ENCODE measurements at places on chromosomes 12 and 14.
A peak's percentile ranks its signal among the peaks of the same experiment; 100 is the strongest.

- peak; percentile 44 for DNase-seq
These were observed 64.9 kb upstream of the GALNT9 start for GRCh38 chr12:132393991-132394949.

GRCh38 chr12:49649445-49649844, 26.1 kb downstream of the PRPF40B start:
- DNase-seq, result no peak

DNA sequence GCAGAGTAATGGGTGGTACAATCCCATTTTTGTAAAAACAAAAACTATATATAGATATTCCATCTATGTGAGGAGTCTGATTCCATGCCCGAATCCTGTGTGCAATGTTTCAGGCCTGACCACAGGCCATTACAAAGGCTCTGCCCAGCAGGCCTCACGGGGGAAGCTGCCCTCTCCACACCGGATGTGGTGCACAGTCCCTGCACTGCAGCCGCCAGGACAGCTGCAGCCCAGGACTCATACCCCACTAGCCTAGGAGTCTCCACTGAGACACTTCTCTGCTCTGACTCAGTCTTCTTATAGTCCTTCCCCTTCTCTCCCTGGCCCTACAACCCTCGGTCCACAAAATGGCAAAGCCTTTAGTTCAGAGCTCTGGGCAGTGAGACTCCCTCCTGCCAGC, 190.4 kb downstream of the PPM1H start:
- DNase-seq, result no peak

DNA sequence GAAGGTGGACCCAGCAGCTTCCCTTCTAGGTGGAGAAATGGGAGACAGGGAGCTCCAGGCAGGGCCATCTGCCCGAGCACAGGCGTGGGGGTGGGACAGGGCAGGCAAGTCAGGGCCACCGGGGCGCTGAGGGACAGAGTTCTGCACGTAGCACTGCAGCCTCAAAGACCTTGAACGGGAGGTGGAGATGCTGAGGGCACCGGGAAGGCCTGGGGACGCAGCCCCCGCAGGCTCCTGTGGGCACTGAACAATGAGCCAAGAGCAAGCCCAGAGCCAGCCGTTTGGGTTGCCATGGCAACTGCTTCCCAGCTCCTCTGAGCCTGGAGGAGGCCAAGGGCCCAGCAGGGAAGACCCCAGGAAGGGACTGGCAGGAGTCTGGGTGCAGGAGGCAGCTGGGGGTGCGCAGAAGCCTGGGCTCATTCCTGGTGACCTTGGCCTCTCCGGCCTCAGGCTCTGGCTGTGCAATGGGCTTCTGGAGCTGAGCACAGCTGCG, 3.4 kb downstream of the LBHD2 start:
- no peak for DNase-seq

DNA sequence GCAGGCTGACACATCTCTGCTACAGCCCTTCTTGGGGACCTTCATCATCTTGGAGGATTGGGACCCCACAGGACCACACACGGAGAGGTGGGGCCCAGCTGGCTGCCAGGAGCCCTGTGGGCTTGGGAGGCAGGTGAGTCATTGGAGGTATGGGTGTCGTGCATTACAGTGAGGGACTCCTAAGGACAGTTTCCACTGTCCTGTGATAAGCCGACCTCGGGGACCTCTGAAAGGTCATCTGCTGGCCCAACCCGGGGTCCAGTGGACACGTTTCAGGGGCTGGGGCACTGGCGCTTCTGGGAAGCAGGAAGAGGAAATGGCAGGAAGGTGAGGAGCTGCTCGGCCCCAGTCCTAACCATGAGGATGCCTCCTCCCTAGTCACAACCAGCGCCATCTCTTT, 238.0 kb downstream of the BCL11B start:
- no peak for DNase-seq

DNA sequence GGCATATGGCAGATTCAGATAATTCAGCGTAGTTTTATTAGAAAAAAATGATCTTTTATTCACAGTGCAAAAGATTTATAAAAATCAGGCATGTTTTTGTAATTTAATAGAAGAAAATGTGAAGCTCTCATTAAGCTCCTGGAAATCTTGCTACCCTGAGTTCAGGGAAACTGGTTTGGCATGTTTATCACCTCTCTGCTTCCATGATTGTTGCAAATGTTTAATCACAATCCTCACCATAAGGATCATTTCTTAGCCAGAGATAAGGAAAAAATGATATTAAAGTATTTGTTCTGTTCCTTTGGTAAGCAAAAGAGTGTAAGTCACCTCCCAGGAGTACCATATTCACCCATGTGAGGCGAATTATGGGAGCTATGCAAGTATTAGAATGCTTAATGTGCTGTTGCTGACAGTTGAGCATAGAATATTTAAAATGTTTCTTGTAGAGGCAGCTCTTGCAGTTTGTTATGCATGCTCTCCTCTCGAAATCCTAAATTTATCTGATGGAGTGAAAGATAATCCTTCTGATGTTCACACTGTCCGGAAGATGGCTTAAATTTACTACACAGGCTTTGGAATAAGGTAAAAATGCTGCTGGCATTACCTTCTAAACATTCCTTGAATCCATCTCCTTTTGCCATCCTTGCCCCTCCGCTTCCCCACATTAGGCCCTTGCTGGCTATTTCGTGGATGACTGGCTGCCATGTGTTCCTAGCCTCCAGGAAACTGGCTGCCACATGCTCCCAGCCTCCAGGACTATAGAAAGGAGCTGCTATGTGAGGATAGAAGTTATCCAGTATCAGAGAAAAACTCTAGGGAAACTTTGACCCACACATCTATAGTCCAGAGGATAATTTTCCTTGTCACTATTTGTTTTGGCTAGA, 115.8 kb upstream of the CCDC198 start:
- DNase-seq, result no peak

GRCh38 chr14:22837114-22837749, 847 bp downstream of the MMP14 start:
- DNase-seq, result no peak

- peak; percentile 4 for DNase-seq
These were observed 190.2 kb downstream of the FSCB start for GRCh38 chr14:44316647-44317440.

GRCh38 chr12:106416273-106416672, 58.7 kb downstream of the POLR3B start:
- no peak for DNase-seq

GRCh38 chr14:70885343-70886022, 21.8 kb upstream of the PCNX1 start:
- no peak for DNase-seq

GRCh38 chr12:102756530-102756929, 160.5 kb downstream of the PAH start:
- DNase-seq, result no peak

GRCh38 chr14:104148433-104149277, 10.3 kb downstream of the KIF26A start:
- no peak for DNase-seq

DNA sequence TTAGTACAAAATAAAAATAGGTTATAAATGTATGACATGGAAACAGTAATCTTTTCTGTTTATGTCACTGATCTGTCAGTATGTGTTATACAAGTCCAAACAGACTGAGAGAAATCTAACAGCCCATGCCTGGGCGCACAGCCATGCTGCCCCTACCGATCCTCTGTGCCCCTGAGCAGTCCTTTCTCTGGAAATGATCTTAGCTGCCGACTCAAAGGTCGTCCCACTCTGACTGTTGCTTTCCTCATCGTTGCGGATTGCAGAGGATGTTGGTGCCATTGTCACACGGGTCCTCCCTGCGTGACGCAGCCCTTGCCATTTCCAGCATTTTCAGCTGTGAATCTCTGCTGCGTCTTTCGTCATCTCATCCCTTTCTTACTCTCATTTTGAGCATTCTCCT, 82.9 kb upstream of the DYNC1H1 start:
- DNase-seq, result no peak

- no peak for DNase-seq
These were observed 202.5 kb downstream of the KLHL28 start for GRCh38 chr14:44759277-44759676.

- DNase-seq, result peak; percentile 53
These were observed 154.2 kb upstream of the PARP11 start for GRCh38 chr12:4027412-4027811.

GRCh38 chr14:64720131-64720576, 15.9 kb downstream of the PLEKHG3 start:
- no peak for DNase-seq

DNA sequence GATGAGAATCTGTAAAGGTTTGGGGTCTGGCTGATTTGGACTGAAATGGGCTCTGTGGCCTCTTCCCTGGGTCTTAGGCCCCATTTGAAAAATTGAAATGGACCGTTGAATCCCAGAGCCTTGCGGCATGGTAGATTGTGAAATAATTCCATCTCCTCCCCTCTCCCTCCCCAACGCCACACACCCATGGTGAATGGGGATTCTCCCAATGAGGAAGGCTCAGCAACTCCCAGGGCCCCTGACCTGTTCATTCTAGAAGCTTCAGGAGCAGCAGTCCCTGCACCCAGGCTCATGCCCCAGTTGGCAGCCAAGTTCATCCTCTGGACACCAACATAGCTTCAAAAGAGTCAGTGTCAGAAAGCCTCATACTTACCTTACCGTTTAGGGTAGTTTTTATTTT, 217.4 kb downstream of the ZFP36L1 start:
- DNase-seq, result no peak

- no peak for DNase-seq
These were observed 294.5 kb downstream of the KSR2 start for GRCh38 chr12:117674313-117674712.

GRCh38 chr14:64566651-64567122, 16.9 kb downstream of the PPP1R36 start:
- no peak for DNase-seq

DNA sequence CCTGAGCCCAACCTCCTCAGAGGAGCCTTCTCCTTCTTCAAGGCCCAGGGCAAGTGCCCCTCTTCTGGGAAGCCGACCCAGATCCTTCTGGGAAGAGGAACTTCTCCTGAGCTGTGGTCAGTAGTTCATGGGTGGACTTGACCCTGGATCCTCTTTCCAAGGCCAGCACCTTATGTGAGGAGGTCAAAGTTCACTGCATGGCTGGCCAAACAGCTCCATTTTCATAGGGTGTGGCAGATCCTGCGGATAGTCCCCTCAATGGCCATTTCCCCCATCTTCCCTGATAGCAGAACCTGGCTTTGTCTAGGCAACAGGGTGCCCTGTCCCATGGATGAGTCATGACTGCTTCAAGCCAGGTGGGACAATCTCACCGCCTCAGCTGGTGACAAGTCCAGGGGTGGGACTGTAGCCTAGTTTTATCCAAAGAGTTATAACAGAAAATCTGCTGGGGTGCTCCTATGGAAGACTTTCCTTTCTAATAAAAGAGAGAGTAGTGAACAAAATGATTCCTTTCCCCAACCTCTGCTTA, 10.4 kb downstream of the ASB2 start:
- no peak for DNase-seq

DNA sequence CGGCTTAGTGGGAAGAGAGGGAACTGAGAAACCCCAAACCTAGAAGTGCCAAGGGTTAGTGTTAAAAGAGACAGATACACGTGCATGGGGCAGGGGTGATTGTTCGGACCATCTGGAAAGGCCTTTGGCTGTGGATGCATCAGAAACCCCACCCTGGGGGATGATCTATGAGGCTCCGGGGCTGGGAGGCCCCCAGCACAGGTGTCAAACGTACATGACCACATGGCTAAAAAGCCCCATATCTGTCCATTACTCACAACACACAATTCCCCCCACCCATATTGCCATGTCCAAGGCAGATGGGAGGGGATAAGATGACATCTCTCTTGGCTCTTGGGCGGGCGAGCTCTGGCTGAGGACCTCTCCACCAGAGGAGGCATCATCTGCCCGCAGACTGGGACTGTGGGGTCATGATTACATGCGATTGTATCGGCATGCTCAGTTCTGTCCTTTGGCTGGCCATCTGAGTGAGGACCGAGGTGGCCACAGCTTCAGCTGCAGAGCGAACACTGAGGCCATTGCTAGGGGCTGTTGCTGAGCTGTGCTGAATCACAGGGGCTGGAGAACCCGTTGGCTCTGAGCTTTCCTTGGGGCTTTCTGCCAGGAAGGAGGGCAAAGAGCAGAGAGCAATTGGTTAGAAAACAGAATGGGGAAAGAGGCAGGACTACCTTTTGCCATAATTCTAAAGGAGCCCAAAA, 9.6 kb upstream of the NPFF start:
- DNase-seq, result no peak
